Activated T-helper 17 cell treated with anti-CD3 and anti-CD28 coated beads, Interleukin-2, amount 50 U/mL, for 72 hours (primary cell): ENCODE measurements at places on chromosomes 16 and 17.
A peak's percentile ranks its signal among the peaks of the same experiment; 100 is the strongest.

- H3K4me3 ChIP-seq, result no peak overlapping the region
- H3K36me3 ChIP-seq, result no peaks in the 10 kb centered on the region
- H3K4me1 ChIP-seq, result peaks cover 7% of the 10 kb centered on the region
- H3K27me3 ChIP-seq, result peaks cover 32% of the 10 kb centered on the region
- no peak overlapping the region for H3K27ac ChIP-seq
These were observed 259.8 kb downstream of the C16orf95 start for GRCh38 chr16:87057211-87057881.

DNA sequence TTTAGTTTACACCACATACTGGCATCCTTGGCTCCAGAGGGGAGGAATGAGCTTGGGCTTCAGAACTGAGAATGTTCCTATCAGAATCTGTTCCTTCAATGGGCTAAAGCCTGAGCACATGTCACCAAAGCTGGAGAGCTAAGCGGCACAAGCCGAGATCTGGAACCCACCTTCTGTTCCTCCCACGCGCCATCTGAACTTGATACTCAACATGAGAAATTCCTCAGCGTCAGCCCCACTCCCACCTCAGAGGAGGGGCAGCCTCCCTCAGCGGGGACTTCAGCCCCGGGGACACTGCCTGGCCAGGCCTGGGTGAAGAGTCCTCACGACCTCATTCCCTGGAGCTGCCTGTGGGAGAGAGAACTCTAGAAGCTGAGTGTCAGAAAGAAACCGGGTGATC is 22.8 kb upstream of the SLC47A1 start:
- H3K27ac ChIP-seq, result no peak overlapping the region
- H3K4me1 ChIP-seq, result peaks cover 11% of the 10 kb centered on the region

GRCh38 chr17:44284024-44284400 is 16.1 kb upstream of the SLC4A1 start:
- H3K36me3 ChIP-seq, result no peaks in the 10 kb centered on the region
- H3K27me3 ChIP-seq, result peaks cover 9% of the 10 kb centered on the region
- H3K4me1 ChIP-seq, result peaks cover 11% of the 10 kb centered on the region
- no peak overlapping the region for H3K4me3 ChIP-seq

GRCh38 chr17:45948498-45948880 is 50.6 kb upstream of the STH start:
- H3K36me3 ChIP-seq, result no peaks in the 10 kb centered on the region
- H3K27me3 ChIP-seq, result peaks cover 15% of the 10 kb centered on the region
- no peaks in the 10 kb centered on the region for H3K4me1 ChIP-seq
- ATAC-seq, result no peak

DNA sequence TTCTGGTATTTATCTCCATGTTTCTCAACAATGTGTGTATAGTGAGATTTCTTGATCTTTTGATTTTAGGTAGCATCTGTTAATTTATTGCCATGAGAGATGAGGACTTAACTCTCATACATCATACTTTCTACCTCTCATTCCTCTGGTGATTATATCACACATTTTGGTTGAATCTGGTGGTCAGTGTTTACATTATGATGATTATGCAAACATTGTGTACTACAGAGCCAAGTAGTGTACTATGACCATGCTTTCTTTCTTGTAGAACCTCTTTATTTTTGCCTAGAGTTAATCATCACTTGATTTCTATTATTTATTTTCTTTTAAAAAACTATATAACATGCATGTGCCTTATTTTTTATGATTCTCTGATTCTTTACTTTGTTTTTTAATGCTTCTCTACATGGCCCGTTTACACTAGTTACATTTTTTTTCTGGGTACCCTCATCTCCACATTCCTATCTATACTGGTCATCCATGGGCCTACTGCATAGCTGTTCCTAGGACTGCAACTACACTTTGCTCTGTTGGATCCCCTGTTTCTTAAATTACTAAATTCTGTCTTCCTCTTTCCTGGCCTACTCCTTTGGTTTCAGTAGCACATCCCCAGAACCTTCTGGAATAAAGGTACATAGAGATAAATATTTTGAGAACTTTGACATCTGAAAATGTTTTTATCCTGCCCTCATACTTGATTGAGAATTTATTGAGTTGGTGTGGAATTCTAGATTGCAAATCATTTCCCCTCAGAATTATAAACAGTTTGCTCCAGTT is 63.0 kb upstream of the LRRC37A3 start:
- peak overlapping the region; percentile 29 for H3K27ac ChIP-seq
- no peaks in the 10 kb centered on the region for H3K27me3 ChIP-seq
- H3K36me3 ChIP-seq, result no peaks in the 10 kb centered on the region
- H3K4me1 ChIP-seq, result peaks cover 38% of the 10 kb centered on the region
- no peak for ATAC-seq
- H3K4me3 ChIP-seq, result no peak overlapping the region

GRCh38 chr17:14143688-14144087 is 74.4 kb downstream of the COX10 start:
- H3K27me3 ChIP-seq, result no peaks in the 10 kb centered on the region
- H3K27ac ChIP-seq, result no peak overlapping the region
- peaks cover 11% of the 10 kb centered on the region for H3K4me1 ChIP-seq
- no peak for ATAC-seq
- no peak overlapping the region for H3K4me3 ChIP-seq

DNA sequence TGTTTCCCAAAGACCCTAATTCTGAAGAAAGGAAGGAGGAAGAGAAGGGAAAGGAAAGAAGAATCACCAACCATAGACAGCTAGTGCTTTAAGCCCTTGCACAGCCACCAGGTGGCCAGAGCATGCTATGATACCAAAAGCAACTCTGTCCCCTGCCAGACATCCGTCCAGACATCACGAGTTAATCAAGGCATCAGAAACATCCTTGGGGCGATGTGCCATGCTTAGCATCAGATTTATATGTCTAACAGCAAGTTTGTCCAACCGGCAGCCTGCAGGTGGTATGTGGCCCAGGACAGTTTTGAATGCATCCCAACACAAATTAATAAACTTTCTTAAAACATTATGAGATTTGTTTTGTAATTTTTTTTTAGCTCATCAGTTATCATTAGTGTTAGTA is 2.9 kb upstream of the CRYBA1 start:
- ATAC-seq, result no peak
- H3K4me3 ChIP-seq, result no peak overlapping the region
- no peak overlapping the region for H3K27ac ChIP-seq
- H3K36me3 ChIP-seq, result no peaks in the 10 kb centered on the region
- H3K27me3 ChIP-seq, result no peaks in the 10 kb centered on the region

GRCh38 chr16:27700304-27700995 is 150.5 kb downstream of the KATNIP start:
- peaks cover 12% of the 10 kb centered on the region for H3K36me3 ChIP-seq
- no peak overlapping the region for H3K4me3 ChIP-seq
- H3K27me3 ChIP-seq, result no peaks in the 10 kb centered on the region
- ATAC-seq, result no peak

DNA sequence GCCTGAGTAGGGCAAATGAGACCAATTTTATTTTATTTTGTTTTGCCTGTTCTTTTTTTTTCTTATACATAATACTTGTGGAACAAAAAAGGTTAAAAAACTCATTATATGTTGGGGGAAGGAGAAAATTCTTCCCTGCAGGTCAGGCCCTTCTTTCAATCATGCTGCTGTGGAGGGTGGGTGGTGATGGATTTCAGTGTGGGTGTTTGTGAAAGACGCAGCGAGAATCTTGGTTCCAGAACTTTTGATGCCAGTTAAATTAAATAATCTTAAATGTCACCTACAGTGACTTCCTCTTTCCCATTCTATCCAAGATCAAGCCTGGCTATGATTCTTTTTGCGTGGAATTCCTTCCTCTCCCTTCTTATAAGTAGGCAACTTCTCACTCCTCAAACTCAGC is 595.8 kb upstream of the EEF2KMT start:
- H3K27ac ChIP-seq, result no peak overlapping the region
- no peaks in the 10 kb centered on the region for H3K27me3 ChIP-seq

- H3K27me3 ChIP-seq, result no peaks in the 10 kb centered on the region
- H3K4me1 ChIP-seq, result peaks cover 22% of the 10 kb centered on the region
- H3K4me3 ChIP-seq, result peak overlapping the region; percentile 40
These were observed 9.2 kb upstream of the NAT9 start for GRCh38 chr17:74785096-74785980.

DNA sequence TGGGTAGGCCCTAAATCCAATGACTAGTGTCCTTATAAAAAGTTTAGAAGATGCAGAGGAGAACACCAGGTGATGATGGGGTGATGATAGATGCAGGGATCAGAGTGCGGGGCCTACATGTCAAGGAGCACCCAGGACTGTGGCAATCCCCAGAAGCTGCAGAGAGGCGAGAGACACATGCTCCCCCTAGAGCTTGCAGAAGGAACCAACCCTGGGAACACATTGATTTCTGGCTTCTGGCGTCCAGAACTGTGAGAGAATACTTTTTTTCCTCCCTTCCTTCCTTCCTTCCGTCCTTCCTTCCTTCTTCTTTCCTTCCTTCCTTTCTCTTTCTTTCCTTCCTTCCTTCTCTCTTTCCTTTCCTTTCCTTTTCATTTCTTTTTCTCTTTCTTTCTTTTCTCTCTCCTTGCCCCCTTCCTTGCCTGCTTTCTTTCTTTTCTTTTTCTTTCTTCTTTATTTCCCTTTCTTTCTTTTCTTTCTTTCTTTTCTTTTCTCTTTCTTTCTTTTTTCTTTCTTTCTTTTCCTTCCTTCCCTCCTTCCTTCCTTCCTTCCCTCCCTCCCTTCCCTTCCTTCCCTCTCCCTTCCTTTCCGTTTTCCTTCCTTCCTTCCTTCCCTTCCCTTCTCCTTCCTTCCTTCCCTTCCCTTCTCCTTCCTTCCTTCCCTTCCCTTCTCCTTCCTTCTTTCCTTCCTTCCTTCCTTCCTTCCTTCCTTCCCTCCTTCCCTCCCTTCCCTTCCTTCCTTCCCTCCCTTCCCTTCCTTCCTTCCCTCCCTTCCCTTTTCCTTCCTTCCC is 134.3 kb downstream of the HAPSTR1 start:
- H3K4me3 ChIP-seq, result no peak overlapping the region
- H3K36me3 ChIP-seq, result no peaks in the 10 kb centered on the region
- H3K4me1 ChIP-seq, result no peaks in the 10 kb centered on the region
- ATAC-seq, result no peak
- H3K27ac ChIP-seq, result no peak overlapping the region
- peaks cover 3% of the 10 kb centered on the region for H3K27me3 ChIP-seq

- peaks cover 7% of the 10 kb centered on the region for H3K27me3 ChIP-seq
- no peaks in the 10 kb centered on the region for H3K4me1 ChIP-seq
- H3K27ac ChIP-seq, result no peak overlapping the region
- no peak overlapping the region for H3K4me3 ChIP-seq
These were observed 195.0 kb upstream of the ELAC2 start for GRCh38 chr17:13212860-13213259.

DNA sequence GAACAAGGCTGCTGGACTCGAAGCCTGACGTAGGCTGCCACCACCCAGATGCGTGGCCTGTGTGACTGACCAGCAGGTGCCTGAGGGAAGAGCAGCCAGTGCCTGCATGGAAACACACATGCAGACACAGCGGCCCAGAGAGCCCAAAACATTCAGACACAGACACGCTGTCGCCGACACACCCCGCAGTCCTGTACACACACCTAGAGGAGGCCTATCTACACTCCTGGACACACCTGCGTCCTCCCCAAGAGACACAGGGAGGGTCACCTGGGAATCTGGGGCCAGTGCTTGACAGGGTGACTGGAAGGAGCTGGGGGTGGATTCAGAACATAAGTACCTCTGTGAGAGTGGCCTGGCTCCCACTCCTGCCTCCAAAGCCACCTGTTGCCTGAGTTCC is 6.1 kb upstream of the TSPOAP1 start:
- peak overlapping the region; percentile 98 for H3K4me3 ChIP-seq
- peak overlapping the region; percentile 100 for H3K27ac ChIP-seq
- ATAC-seq, result no peak
- H3K36me3 ChIP-seq, result peaks cover 100% of the 10 kb centered on the region

DNA sequence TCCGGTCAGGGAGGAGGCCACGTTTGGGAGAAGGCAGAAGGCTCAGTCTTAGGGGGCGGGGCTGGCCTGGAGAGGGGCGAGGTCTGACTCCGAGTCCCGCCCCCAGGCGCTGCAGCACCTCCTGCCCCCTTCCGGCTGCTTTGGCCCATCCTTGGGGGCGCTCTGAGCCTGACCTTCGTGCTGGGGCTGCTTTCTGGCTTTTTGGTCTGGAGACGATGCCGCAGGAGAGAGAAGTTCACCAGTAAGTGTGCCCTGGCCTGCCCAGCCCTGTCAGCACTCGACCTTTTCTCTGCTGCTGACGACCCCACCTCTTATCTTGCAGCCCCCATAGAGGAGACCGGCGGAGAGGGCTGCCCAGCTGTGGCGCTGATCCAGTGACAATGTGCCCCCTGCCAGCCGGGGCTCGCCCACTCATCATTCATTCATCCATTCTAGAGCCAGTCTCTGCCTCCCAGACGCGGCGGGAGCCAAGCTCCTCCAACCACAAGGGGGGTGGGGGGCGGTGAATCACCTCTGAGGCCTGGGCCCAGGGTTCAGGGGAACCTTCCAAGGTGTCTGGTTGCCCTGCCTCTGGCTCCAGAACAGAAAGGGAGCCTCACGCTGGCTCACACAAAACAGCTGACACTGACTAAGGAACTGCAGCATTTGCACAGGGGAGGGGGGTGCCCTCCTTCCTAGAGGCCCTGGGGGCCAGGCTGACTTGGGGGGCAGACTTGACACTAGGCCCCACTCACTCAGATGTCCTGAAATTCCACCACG is 1.5 kb downstream of the TNFRSF12A start:
- H3K27ac ChIP-seq, result peak overlapping the region; percentile 90
- H3K36me3 ChIP-seq, result peaks cover 49% of the 10 kb centered on the region
- ATAC-seq, result peak; percentile 46
- H3K4me1 ChIP-seq, result peaks cover 23% of the 10 kb centered on the region
- H3K27me3 ChIP-seq, result no peaks in the 10 kb centered on the region

GRCh38 chr17:74011966-74012365 is 191.5 kb upstream of the RPL38 start:
- peaks cover 13% of the 10 kb centered on the region for H3K4me1 ChIP-seq
- peaks cover 6% of the 10 kb centered on the region for H3K27me3 ChIP-seq
- no peaks in the 10 kb centered on the region for H3K36me3 ChIP-seq
- H3K4me3 ChIP-seq, result peak overlapping the region; percentile 40

- no peak overlapping the region for H3K4me3 ChIP-seq
- no peak overlapping the region for H3K27ac ChIP-seq
- H3K27me3 ChIP-seq, result no peaks in the 10 kb centered on the region
- no peaks in the 10 kb centered on the region for H3K36me3 ChIP-seq
- H3K4me1 ChIP-seq, result peaks cover 4% of the 10 kb centered on the region
- no peak for ATAC-seq
These were observed 9.4 kb upstream of the MEOX1 start for GRCh38 chr17:43671031-43671692.

DNA sequence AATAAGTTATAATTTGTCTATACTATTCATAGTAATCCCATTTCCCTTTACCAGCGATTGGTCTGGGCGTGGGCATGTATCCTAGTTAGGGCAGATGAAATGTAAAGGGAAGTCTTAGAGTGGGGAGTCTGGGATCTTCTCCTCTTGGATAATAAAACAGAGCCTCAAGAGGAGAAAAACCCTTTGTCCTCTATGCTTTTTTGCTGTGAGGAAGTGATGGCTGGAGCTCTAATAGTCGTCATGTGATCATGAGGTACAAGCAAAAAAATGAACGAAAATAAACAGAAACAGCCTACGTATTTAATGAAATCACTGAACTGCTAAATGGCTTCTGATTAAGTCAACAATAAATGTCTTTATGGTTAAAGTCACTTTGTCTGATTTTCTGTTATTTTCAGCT is 26.8 kb downstream of the EFCAB5 start:
- no peak overlapping the region for H3K4me3 ChIP-seq
- H3K27ac ChIP-seq, result no peak overlapping the region
- no peaks in the 10 kb centered on the region for H3K4me1 ChIP-seq
- H3K27me3 ChIP-seq, result no peaks in the 10 kb centered on the region
- H3K36me3 ChIP-seq, result no peaks in the 10 kb centered on the region

GRCh38 chr17:2455956-2456355 is 55.1 kb upstream of the MNT start:
- H3K27me3 ChIP-seq, result no peaks in the 10 kb centered on the region
- peaks cover 73% of the 10 kb centered on the region for H3K36me3 ChIP-seq
- H3K4me3 ChIP-seq, result no peak overlapping the region
- H3K4me1 ChIP-seq, result peaks cover 15% of the 10 kb centered on the region
- no peak overlapping the region for H3K27ac ChIP-seq
